ENCODE measurements at places on chromosomes 16 and 17.

DNA sequence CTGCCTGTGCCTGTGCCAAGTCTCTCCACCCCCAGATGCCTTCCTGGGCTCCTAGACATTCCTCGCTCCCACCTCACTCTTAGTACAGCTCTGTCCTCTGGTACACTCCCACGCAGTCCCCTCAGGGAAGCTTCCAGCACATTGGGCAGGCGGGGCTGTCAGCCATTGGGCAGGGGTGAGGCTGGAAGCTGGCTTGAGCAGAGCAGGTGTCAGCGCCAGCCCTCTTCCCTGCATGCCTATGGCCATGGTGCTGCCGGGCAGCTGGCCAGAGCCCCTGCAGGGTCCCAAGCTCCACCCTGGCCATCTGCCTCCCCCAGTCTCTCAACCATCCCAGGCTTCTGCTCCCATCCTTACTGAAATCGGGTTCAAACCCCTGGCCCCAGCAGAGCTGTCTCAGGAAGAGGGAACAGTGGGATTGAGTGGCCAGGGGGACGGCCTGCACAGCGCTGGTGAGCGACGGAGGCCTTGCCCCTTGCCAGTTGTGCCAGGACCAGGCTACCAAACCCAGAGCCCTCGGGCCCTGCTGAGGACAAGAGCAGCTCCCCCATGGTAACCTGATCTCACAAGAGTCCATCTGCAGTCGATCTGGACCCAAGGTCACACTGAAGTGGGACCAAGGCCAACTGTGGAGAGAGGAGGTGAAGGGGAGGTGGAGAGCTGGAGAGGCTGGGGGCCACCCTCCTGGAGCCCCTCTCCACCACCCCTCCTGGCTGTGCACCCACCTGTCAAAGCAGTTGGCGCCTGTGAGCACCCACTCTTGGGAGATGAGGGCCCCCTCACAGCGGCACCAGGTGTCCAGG lies 2.4 kb upstream of the B9D1 start:
- DNase-seq, result peak; percentile 52

DNA sequence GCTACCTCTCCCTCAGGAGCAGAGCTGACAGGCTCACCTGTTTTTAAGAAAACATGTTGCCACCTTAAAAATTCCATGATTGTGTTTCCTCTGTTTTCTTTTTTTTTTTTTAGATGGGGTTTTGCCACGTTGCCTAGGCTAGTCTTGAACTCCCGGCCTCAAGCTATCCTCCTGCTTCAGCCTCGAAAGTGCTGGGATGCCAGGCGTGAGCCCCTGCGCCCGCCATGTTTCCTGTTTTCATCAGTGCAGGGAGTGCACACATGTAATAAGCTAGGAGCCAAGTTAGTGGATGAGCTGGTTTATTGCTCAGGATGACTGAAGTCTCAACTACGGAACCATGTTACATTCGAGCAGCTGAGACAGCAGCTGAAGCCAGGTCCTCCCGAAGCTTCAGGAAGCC lies 13.6 kb downstream of the MRM3 start:
- DNase-seq, result no peak

- DNase-seq, result no peak
These were observed 168.0 kb upstream of the IRX3 start for GRCh38 chr16:54454616-54455015.

DNA sequence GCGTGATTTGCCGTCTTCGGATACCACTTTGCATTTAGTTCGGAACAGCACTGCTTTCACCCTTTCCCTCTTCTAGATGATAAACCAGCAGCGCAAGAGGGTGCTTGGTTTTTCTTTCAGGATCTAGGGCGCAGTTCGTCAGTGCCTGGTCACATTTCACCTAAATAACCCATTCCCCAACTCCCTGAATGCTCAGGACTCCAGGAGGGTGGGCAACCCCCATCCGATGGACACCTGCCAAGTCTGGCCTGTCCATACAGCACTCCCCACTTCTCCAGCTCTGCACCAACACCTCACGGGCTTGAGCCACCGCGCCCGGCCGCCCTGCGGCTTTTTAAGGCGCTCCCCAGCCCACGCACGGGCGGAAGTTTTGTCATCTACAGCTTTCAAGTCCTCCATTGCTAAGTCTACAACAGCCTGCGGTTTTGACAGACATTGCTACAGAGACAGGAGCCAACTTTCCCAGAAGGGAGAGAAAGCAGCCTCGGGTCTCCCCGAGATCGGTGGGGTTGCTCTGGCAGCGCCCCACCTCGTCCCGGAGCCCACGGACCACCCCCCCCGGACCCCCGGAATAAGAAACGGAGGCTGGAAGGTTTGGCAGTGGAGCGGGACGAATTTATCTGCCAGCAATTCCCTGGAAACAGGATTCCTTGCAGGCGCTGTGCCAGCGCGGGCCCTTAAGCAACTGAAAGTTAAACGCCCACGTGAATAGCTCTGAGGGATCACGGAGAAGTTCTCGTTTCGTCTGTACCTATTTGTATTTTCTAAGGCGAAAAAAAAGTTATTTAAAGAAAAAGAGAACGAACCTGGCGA lies 38.6 kb upstream of the SLFN13 start:
- peak; percentile 54 for DNase-seq

GRCh38 chr17:72445055-72445991 lies 324.5 kb downstream of the SOX9 start:
- DNase-seq, result no peak

DNA sequence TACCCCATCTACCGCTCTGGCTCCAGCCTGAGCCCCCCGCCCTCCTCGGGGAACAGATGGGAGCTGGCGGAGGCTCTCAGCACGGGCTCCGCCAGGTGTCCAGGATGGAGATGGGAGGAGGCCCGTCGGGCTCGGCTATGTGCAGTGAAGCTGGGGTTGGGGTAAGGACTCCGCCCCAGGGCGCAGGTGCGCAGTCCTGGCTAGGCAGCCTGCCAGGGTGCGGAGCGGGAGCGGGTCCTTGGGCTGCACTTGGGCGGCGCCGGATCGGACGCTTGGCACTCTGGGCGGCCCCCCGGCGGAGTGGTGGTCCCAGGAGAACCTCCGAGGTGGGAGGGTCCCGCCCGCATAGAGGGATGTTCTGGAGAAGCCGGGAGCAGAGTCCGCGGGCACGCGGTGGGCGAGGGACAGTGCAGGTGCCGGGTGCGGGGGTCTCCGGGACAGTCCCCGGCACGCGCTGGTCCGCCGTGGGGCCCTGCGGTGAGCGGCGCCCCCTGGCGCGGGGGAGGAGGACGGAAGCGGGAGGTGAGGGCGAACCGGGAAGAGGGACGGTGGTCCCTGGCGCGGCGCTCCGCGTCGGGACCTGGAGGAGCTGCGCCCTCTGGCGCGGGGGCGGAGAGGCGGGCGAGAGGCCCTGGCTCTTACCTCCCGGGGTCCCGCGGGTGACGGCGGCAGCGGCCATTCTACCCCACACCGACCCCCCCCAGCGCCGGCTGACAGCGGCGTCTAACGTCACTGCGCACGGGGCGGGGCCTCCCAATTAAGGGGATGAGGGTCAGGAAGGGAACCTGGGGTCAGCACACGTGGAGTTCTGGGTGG lies at the start of gene CAMTA2:
Gene CAMTA2, minus strand, starts transcription at position 725 of the 816 bp plus-strand sequence. CDS start 1,453 bp downstream, outside the sequence.
- peak; percentile 84 for DNase-seq

DNA sequence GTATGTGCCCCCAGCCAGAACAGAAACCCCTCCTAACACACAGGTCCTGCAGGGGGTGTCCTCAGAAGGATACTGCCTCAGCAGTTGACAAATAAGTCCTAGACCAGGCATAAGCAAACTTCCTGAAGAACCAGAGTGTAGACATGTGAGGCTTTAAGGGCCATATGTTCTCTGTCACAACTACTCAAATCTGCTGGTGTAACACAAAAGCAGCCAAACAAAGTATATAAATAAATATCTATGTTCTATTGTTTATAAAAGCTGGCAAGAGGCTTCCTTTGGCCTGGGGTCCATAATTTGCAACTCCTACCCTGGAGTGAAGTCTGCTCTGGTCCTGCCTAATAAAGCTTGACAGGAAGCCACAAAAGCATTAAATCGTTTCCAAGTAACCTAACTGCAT lies 9.9 kb downstream of the FAM83G start:
- DNase-seq, result no peak

DNA sequence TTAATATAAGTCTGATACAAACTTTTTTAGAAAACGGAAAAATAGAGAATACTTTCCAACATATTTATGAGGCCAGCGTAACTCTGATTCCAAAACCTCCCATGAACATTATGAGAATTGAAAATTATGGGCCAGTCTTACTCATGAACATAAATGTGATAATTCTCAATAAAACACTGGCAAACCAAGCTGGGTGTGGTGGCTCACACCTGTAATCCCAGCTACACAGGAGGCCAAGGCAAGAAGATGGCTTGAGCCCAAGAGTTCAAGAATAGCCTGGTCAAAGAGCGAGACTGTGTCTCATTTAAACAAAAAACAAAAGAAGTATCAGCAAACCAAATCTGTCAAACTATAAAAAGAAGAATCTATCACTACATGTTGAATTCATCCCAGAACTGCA lies 47.8 kb downstream of the CCDC57 start:
- no peak for DNase-seq

- DNase-seq, result peak; percentile 70
These were observed 9.6 kb upstream of the APPBP2 start for GRCh38 chr17:60535382-60536279.

DNA sequence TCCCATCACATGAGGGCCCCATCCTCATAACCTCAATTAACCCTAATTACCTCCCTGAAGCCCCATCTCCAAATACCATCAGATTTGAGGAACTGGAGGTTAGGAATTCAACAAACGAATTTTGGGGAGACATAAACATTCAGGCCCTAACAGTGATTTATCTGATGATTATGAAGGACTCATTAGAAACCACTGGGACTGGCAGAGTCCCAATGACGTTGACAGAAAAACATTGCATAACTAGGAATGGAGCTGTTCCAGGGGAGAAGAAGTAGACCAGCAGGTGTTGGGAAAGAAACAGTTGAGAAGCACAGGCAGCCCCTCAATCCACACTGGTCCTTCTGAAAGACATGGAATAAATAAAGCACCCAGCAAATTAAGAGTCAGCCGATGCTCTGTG lies 282.0 kb downstream of the MAP2K4 start:
- peak; percentile 66 for DNase-seq

GRCh38 chr16:12178251-12178990 lies 201.9 kb downstream of the SNX29 start:
- DNase-seq, result peak; percentile 57

DNA sequence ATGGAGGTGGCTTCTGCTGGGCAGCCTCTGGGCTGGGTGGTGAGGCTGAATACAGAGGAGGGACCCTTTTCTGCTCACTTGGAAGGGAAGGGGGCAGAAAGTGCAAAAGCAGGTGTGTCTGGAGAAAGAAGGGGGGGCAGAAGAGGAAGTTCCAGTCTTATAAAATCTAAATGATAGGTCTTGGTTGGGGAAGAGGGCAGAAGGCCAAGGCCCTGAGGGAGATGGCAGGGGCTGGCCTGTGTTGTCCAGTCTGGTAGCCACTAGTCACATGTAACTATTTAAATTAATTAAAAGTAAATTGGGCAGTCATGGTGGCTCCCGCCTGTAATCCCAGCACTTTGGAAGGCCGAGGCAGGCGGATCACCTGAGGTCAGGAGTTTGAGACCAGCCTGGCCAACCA lies 2.5 kb upstream of the CAMKK1 start:
- no peak for DNase-seq

- peak; percentile 91 for DNase-seq
These were observed 8.7 kb upstream of the MEAK7 start for GRCh38 chr16:84513123-84513522.

DNA sequence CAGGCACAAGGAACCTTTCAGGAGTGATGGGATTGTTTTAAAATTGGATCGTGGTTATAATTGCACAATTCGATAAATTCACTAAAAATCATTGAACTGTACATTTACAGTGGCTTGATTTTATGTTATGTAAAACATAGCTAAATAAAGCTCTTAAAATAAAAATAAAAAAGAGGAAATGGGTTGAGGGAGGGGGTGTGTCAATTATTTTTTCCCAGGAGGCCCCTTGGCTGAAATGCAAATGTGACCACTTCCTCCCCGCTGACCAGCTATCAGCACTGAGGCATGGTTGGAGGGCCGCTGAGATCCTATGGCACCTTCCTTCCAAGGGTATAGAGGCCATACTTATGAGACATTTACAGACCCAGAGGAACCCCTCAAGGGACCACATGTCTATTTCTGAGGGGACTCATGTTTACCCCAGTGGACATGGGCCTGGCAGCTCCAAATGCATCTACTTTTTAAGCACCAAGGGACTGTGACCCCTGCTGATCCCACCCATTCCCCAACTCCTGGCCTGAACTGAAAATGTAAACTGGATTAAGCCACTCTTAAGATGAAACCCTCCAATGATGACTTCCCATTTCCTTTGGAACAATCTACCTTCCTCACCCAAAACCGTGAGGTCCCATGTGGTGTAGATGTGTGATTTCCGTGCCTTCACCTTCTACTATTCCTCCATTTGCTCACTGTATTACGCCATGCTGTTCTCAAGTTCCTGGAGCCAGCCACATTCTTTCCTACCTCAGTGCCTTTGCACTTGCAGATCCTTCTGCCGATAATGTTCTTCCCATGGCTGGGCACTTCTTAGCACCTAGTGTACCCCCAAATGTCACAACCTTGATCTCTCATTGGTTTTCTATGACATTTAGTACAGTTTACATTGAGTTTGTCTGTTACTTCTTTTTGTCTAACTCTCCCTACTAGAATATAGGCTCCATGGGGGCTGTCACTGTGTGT lies 2.8 kb upstream of the IL21R start:
- DNase-seq, result no peak

DNA sequence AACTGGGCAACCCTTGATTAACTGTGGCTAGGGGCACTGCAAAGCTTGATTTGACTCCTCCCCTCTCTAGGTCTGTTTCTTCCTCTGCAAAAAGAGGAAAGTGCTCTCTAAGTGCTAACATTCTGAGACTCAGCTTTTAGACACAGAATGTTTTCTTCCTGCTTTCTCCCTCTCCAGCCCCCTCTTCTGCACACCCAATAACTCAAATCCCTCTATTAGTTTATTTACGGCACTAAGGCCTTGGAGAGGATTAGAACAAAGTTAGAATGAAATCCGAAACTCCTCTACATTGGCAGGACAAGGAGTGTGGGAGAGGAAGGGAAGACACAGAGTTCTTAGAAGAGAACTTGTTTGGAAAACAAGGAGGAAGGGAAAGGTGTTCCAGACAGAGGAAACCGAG lies 3.3 kb upstream of the SBK1 start:
- DNase-seq, result no peak

- DNase-seq, result no peak
These were observed 45.7 kb downstream of the SPOP start for GRCh38 chr17:49632201-49632600.

DNA sequence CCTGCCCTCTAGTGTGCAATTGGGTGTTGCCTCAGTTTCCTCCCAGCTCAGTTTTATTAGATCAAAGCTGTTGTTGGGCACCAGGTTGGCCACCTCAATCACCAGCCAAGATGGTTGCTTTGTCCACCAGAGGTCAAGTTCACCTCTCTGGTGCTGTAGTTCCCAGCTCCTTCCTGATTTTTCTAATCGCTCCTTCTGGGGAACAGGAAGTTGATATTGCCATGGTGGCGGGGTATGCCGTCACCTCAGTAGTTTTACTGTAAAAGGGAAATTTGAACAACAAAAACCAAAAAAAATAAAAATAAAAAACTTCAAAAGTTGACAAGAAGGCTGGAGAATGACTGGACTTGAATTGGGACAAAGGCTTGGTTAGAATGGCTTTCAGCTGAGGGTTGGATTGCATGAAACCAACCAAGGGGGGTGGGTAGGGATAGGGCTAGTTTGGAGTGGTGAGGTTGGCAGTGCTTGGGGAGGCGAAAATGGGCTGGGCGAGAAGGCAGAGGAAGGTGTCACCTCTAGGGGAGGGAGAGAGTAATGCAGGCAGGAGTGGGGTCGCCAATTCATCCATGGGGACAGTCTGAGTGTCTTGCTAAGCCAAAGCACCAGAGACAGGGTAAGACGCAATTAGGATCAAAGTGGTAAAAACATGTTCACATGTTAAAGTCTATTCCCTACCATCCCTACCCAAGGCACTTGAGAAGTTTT lies 6.2 kb downstream of the EFNB3 start:
- no peak for DNase-seq

GRCh38 chr17:47087093-47087492 lies 102.0 kb downstream of the CDC27 start:
- DNase-seq, result no peak
